CD4-positive, alpha-beta T cell treated with Interleukin-1 beta for 1 hour (primary cell): ENCODE measurements at places on chromosomes 4 and X.

- DNase-seq, result no peak
These were observed 13.1 kb upstream of the PARM1 start for GRCh38 chr4:74919783-74920182.

DNA sequence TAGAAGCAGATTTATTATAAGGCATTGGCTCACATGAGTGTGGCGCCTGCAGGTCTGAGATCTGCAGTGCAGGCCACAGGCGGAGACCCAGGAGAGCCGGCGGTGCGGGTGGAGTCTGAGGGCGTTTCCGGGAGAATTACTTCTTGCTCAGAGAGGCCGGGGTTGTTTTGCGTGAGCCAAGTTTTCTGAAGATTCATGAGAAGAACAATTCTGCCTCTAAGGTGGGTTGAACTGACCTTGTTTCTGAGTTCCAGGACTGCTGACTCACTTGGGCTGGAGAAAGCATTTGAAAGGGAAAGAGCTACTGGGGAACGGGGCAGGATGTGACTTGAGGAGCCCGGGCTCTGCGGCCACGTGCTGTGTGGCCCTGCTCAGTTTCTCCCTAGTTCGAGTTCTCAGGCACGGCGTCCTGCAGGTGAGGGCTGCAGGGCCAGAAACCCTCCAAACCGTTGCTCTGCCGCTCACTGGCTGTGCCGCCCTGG lies 36.7 kb upstream of the SORCS2 start:
- no peak for DNase-seq

DNA sequence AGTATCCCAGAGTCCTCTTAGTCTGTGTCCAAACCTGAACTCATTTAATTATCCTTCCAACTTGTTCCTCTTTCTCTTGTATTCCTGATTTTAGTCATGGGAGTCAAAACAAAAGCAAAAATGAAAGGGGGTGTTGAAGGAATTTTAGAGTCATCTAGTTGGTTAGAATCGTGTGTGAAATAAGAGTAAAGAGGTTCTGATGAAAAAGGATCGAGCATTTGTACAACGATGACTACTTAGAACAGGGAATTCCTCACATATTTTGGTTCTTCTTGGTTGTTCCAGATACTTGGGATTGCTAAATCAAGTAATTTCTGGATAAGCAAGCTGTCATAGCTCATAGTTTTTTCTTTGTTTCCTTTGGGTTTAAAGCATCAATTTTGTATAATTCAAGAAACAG lies 194.4 kb downstream of the BCOR start:
- no peak for DNase-seq

DNA sequence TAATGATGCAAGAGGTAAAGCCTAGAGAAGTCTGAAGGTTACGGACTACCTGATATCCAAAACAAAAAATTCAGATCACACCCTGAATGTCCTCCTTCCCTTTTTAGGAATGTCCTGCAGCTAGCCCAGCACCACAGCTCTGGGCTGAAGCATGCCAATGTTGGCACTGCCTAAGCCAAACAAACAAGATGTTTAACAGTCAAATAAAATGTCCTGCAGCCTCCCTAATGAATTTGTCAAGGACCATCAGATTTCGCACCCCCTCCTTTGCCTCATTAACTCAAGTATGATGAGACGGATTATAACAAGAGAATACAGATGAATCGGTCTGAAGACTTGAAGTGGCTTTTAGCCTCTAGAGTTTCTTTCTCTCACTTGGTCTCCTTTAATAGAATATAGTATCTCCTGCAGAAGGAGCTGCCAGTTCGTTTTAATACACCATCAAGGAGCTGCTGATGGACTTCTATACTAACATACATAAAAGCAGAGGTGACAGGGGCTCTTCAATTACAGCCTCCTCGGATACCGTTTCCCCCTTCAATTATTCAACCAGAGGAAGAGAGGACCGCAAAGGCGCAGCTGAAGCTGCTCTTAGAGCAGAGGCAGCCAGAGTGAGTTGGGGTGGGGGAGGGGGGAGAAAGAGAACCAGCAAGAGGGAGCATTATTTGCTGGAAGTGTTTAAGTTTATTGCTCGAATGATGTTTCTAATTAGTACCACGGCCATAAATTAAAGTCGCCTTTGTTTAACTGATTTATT lies 3.0 kb upstream of the MAB21L2 start:
- DNase-seq, result no peak

- no peak for DNase-seq
These were observed 355.5 kb downstream of the KCNIP4 start for GRCh38 chr4:21592970-21593670.

- no peak for DNase-seq
These were observed 309.2 kb downstream of the EVC2 start for GRCh38 chr4:5399124-5399523.

DNA sequence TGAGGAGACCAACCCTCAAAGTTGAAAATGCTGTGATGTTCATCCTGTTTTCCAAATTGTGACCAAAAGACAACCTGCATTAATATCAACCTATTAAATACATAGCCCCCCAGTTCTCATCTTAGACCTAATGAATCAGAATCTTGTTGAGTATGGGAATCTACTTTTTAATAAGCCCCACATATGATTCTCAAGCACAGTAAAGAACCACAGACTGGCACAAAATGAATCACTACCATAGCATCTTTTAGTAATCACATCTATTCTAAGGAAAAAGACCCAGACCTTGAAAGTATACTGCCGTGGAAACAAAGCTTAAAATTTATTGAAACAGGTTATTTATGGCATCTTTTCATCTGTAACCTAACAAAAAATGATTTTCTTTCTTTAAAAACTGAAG lies 152.9 kb downstream of the STPG2 start:
- no peak for DNase-seq

DNA sequence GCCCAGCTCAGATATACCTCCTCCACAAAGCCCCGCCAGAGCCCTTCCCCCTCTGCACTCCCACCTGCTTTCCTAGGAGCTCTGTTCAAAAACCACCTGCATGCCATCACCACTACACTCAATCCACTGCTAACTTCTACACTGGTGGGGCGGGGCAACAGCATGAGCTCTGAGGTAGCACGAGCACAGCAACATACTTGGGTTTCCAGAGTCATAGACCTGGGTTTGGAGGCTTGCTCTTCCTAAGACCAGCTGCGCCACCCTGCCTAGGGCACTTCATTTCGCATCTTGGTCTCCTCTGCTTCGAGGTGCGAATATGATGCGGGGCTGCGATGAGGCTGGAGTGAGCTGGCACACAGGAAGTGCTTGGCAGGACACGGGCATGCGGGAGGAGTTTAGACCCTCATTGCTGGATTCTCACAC lies 3.6 kb downstream of the SASH3 start:
- no peak for DNase-seq

DNA sequence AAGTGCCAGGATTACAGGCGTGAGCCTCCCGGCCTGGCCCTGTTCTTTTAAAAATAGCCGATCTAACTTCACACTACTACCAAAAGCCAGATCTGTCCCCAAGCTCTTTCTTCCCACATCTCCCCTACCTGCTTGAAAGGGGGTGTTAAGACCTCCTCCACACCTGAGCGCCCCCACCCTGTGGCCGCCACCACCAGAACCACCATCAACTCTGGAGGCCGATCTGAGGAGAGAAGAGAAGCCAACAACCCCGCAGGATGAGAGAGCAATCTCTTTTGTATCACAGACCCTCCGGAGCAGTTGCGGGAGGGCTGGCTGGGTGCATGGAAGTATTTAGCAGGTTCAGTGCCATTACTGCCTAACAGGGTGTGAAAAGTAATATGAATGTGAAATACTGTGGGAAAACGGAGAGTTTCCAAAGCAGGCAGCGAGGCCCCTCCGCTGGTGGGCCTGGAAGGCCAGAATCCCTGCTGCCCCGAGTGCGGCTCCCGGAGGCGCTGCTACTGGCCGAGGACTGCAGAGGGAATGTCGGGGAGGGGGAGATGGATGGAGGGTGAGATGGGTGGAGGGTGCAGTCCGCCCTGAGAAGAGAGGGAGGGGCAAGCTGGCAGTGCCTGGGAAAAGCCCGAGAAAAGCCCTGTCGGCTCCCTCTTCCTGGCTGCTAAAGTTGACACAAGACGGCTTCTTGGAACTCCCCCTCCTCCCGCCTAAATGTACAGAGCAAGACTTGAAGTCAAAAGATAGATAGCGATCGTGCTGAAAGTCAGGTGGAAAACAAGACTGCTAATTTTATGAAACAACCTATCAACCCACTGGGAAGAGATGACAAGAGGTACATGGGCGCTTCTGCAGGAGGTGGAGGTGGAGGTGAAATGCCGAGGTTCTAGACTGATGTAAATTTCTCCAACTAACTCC lies 22.3 kb downstream of the HAND2 start:
- no peak for DNase-seq

DNA sequence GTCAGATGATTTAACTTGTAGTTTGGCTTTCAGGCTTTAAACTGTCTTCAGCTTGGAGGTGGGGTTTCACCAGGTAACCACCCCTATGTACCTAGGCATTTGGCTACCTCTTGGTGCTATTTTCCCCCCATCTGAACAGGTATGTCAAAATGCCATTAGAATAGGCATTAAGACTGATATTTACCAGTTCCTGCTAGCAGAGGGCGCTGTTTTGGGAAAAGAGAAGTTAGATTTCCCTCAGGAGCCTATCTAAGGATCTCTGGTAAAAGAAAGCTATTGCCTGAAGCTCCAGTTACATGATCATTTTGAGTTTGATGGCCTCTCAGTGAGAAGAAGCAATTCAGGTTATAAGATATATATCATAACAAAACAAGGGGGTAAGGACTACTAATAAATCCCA lies 879.1 kb downstream of the SH3BGRL start:
- no peak for DNase-seq

- DNase-seq, result no peak
These were observed 68.3 kb downstream of the LARP7 start for GRCh38 chr4:112704991-112705845.

DNA sequence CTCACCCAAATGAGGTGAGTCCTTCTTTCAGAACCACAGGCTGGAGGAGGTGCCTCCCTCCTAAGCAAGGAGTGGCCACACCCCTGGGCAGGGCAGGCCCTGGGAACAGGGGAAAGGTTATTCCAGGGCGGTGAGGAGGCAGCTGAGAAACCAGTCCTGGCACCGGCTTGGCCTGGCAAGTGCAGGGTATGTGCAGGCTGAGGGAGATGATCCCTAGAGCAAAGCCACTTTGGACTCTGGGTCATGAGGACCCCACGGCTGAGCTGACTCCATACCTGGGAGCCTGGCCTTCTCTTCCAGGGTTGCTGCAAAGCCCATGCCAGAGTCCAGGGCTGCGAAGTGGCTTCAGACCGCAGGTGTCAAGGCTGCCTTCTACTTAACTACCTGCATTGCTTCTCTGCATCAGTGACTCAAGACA lies 49.5 kb upstream of the HELT start:
- DNase-seq, result no peak
